ENCODE measurements at places on chromosomes 4 and X.

DNA sequence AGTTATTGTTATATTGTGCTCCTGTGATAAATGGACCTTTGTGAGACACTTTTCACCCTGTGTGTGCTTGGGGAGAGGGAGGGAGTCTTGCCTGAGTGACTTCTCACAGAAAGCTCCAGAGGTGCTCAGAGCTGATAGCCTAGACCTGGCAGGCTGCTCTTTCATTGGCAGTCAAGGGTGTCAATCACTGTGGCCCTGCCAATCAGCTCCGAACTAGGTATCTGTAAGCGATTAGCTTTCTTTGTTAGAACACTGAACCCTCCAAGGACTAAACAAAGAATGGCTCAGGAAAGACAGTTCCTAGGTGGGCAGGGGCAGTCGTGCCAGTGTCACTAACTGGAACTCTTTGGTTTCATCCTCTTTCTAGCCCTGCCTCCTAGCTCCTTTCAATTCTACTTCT lies 2.7 kb upstream of the NALF2 start:
- no peak for DNase-seq

GRCh38 chr4:144748814-144749555 lies 103.0 kb downstream of the HHIP start:
- no peak for DNase-seq

GRCh38 chr4:88008743-88009171 lies 1.3 kb downstream of the PKD2 start:
- no peak for DNase-seq

DNA sequence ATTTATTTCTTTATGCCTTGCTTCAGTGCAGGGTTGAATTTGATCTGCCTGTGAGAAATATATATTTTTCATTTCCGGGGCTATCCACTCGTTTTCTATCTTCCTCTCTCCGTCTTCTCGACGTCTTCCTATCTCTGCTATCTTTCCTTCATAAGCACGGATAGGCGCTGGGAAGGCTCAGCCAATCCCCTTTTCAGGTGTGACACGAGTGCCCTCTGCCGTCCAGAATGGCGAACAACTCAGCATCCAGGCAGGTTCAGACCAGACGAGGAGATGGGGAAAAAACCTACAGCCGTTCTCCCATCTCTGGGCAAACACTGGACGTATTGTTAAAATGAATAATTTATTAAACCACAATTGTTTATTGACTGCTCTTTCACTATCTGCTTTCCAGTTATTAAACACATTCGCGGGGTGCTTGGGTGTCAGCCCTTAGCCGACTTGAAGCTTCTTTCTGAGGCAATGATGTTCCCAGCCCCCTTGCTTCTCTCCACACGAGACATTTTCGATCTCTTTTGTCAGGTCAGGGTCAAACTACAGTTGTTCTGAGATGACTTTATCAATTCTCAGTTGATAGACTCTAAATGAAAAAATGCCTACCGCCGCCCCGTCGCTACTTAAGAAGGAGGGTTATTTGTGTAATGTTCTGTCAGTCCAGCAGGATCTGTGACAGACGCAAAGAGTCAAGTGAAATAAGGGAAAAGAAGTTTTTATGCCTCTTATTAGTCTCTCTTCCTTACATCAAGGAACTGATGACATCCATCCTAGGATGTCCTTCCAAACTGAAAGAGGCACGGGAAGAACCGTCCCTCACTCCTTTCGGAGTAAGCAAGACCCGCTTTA lies 96.3 kb upstream of the NOCT start:
- no peak for DNase-seq

DNA sequence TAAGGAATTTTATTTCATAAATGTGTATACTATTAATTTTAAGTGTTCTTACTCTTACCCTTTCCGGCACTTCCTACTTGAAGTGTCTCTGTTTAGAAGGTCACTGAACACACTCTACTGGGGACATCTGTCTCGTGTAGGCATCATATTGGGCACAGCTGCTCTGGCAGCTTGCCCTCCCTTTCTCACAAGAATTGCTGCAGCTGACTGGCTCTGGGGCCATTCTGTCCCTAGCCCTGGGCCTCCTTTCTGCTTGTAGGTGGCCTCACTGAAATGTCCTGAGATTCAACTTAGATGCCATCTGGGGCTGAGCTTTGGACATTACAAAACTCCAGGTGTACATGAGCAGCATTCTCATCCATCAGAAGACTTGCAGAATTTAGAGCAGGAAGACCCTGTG lies 49.6 kb downstream of the SMAD1 start:
- no peak for DNase-seq

GRCh38 chr4:31539284-31540069 lies 819.3 kb downstream of the PCDH7 start:
- DNase-seq = no peak

- DNase-seq = no peak
Observed at GRCh38 chrX:23857363-23857762, 50.4 kb downstream of the APOO start.

GRCh38 chr4:76278583-76278982 lies 27.1 kb downstream of the FAM47E start:
- no peak for DNase-seq

- DNase-seq = no peak
Observed at GRCh38 chr4:81494031-81494431, 22.3 kb upstream of the RASGEF1B start.

GRCh38 chr4:142567620-142568451 lies 278.3 kb downstream of the INPP4B start:
- no peak for DNase-seq

DNA sequence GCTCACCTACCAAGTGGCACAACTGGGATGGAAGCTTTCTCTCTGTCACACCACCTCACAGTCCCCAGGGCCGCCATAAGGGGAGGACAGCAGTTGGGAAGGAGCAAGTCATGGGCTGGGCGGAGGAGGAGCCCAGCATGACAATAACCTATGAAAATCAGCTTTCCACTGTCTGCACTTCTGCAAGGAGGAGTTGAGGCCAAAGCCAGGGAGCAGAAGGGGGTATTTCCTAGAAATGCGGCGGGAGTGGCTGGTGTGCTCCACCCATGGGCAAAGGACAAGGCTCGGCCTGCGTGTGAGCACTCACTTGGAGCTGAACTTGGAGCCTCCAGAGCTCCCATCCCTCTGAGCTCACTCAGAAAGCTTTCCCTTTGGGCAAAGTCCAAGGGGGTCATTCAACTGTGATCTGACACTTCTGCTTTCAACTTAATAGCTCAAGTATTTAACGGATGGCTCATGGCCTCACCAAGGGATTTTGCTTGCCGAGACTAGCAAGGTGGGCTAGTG lies 18.5 kb downstream of the APLN start:
- no peak for DNase-seq

DNA sequence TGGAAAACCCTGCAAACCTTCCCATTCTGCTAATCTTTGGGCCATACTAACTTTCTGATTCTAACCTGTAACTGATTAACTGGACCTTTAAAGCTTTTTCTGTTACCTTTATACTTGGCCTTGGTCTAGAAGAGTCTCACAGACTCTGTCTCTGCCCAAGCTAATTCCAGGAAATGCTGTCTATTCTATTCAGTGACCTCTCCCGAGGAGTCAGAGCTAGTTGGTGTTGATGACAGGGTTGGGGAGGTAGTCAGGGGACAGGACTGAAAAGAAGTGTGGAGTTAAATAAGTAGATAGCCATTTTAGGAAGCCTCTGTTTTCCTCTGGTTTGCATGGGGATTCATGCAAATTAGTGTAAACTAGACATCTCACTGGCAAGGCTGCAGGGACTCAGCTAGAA lies 429.5 kb downstream of the GRID2 start:
- no peak for DNase-seq

DNA sequence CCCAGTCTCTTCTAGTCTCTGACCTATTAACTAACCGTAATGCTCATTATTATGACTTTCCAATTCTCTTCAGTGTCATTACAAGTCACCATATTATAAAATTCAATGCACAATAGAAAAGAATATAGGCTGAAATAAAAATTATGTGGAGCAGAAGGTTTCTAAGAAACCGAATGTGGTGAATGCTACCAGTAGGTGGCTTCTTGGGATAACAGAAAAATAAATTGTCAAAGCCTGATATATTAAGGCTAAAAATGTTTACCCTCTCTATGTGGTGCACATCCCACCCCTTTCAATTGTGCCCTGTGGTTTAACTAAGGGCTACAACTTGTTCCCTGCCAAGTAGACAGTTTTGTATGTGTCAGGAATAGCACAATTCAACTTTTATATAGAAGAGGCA lies 624.6 kb upstream of the TECRL start:
- DNase-seq = no peak

GRCh38 chrX:50471390-50471789 lies 765 bp upstream of the DGKK start:
- DNase-seq = no peak

GRCh38 chr4:139550724-139551429 lies 5.1 kb downstream of the SETD7 start:
- DNase-seq = no peak

DNA sequence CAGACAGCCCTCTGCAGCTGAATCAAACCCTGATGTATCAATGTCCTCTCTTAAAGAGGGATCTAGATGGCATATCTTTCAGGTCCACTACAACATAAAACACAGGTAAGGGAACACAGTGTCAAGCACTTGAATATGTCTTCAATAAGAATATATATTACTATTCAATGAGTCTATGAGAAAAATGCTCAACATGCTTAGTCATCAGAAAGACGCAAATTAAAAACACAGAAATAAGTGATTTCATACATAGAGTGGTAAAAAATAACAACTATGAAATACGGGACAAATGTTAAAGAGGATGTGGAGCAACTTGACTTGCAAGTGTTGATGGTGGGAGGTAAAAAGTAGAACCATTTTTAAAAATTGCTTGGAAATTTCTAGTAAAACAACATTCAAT lies 544.6 kb upstream of the HS3ST1 start:
- DNase-seq = no peak

DNA sequence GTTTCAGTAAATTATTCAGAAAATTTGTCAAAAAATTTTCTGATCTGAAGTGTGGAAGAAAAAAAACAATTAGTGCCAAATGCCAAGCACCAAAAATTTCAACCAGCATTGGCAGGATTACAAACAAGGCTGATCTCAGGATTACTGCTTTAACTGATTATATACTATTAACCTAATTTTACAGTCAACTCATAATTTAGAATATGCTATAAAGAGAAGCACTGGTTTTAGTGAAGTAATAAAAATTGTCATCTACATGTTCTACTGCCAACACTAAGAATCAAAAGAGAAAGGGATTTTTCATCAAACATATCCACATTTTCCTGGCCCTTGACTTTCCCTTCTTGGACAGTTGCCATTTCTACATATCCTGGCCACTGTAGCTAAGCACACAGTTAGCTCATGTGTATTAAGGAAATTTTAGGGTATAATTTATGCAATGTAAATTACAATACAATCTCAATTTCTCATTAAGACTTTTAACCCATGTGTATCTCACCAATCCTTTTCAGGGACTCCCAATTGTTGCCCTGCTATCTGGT lies 33.8 kb downstream of the THOC2 start:
- DNase-seq = no peak

DNA sequence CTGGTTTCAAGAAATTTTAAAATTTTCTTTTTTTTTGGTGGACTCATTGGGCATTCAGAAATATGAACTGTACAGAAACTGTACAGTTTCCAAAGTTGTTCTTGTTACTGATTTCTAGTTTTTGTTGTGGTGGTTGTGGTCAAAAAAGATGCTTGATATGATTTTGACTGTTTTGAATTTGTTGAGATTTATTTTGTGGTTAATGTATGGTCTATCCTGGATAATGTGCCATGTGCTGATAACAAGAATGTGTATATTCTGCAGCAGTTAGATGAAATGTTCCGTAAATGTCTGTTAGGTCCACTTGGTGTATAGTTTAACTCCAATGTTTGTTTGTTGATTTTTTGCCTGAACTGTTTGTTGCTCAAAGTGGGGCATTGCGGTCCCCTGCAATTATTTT lies 127.6 kb upstream of the NUDT6 start:
- no peak for DNase-seq

- DNase-seq = no peak
Observed at GRCh38 chr4:185398618-185399017, 2.0 kb downstream of the ANKRD37 start.

DNA sequence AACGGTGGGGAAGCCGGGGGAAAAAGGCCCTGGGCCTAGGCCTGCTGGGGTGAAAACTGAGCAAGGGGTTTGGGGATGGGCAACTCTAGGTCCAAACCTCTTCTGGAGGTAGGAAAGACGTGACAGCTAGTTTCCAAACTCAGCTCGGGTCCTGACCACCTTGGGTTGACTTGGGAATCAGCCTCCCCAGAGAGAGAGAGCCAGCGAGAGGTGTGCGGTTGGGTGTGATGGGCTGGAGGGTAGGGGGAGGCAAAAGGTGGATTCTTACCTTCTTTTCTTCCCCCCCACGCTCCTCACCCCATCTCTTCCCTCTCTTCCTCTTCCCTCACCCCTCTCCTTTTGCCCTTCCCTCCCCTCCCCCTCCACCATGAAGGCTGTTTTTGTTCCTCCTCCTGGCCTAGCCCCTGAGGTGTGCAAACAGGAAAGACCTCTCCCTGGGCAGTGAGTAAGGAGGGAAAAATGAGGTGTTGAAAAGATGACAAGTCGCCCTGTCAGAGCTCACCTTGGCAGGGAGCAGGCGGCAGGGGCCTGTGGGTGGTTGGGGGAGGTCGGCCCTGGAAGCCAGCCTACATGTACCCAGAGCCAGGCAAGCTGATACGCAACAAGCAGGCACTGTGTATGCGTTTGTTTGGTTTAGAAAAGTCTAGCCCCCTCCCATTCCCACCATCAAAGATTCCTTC lies 14.8 kb downstream of the PJA1 start:
- no peak for DNase-seq

GRCh38 chr4:70183168-70183939 lies 12.2 kb upstream of the ODAM start:
- no peak for DNase-seq

DNA sequence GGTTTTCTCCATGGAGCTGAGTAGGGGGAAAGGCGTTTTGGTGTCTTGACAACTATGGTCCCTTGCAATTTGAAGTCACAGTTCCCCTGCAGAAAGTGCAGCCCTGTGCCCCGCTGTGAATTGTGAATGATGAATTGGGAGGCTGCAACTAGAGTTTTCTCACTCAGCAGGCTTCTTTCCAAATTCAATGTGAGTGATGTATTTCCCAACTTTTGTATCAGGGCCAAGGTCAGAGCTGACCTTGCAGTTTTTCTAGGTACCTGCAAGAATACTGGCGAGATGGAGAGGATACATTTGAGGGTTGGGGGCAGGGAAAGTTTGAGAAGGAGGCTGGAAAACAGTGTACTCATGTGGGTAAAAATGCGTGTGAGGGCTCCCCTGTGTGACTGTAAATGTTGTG lies 11.7 kb downstream of the PHEX start:
- no peak for DNase-seq

DNA sequence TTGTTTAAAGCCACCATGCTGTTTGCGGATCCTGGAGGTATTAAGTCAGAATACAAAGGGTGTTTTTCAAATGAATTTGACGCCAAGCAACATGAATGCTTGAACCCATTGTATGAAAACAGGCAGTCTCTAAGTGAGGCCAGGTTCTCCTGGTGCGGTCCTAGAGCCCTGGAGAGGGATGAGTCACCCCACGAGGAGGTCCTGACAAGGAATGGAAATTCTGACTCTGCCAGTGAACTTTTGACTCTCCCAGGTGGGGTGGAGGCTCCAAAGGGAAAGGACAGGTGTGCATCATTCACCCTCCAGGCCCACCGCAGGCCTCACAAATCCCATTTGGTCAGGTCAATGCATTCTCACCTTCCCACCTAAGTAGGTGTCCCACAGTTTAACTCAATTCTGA lies 1.5 kb downstream of the TRIM2 start:
- no peak for DNase-seq
